ENCODE measurements at places on chromosomes 1 and 21.

- DNase-seq, result no peak
These were observed 13.3 kb downstream of the TRIM46 start for GRCh38 chr1:155186794-155187455.

DNA sequence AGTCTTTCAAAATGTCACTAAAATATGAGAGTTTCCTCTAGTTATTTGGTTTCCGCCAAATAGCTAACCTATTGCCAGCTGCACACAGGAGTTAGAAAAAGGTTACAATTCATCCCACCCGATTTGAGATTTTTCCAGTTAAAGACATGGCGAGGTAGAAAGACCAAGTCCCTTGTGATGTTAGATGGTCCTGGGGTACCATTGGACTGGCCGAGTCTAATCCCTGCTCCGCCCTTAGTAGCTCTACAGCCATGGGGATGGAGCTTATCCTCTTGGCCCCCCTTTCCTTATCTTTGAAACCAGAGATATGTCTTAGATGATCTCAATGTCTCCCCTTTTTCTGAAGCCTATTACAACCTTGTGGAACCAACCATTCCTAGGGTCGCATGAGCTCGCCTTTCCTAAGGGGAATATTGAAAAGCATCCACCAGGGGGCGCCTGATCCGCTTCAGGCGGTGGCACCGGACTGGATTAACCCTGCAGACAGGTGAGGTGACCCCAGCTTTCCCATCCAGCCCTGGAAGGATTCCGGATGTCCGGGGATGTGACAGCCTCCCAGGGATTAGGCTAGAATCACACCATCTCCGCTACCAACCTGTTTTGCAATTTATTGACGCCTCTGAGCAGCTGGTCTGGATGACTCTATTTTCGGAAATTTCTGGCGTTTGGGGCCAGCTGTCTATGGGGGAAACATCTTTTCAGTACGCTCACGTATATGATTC lies 68.3 kb upstream of the SIM2 start:
- DNase-seq, result peak; percentile 41

GRCh38 chr1:59421232-59421920 lies 124.5 kb downstream of the FGGY start:
- DNase-seq, result no peak

GRCh38 chr1:4678066-4678717 lies 23.8 kb downstream of the AJAP1 start:
- DNase-seq, result no peak

GRCh38 chr1:21384620-21385019 lies 55.3 kb upstream of the NBPF3 start:
- DNase-seq, result no peak

DNA sequence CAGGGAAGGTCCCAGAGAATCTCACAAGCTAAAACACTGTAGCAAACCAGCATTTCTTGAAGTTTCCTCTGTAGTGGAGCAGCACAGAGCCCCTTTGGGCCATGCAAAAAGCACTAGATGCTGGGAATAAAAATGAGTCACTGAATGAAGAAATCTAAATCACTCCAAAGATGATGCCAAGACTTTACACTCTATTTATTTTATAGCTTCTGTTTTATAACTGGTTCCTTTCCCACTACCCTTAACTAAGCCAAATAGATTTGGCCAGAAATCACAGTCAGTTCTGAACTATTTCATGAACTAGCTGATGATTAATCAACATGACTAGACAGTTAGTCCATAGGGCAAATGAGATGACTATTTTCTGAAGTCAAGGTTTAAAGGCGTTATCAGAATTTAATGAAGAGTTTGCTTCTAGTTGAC lies 89.5 kb downstream of the SCMH1 start:
- no peak for DNase-seq

DNA sequence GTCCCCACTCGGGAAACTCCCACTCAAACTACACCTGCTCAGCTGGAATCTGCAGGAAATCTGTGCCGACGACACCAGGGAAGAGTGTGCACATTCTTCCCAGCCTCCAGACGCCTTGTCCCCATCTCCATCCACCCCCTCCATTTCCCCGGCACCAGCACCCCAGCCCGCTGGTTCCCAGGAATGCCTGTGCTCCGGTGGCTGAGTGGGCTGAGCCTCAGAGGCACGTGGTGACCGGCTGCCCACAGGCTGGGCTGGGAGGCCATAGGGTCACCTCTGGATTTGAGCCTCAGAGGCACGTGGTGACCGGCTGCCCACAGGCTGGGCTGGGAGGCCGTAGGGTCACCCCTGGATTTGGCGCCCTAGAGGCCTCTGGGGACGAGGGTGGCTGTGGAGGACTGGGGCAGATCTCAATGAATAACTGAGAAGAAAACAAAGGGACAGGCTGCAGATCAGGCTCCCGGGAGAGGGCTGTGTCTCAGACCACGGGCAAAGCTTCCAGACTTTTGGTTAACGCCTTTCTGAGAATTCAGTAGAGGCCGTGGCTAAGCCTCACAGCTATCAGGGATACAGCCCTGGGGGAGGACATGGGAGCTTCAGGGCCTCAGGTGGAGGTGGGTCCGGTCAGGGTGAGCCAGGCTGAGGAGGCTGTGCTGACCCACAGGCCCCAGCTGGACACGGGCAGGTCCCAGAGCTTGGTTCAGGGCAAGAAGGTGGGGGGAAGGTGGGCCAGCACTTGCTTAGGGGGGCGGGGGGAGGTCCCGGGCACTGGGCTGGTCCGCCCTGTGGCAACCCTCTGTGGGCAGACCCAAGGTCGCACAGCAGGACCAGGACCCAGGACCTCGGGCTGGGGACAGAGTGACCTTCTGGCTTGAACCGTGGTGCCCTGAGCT lies 17.3 kb upstream of the TTLL10 start:
- no peak for DNase-seq

- peak; percentile 64 for DNase-seq
These were observed 64.0 kb upstream of the DIP2A start for GRCh38 chr21:46394595-46395104.

GRCh38 chr1:19003371-19004290 lies 47.2 kb upstream of the IFFO2 start:
- DNase-seq, result no peak

- DNase-seq, result no peak
These were observed 143.8 kb downstream of the TGFB2 start for GRCh38 chr1:218488986-218489385.

- no peak for DNase-seq
These were observed 3.7 kb upstream of the PADI4 start for GRCh38 chr1:17304151-17304825.

GRCh38 chr1:111920221-111921024 lies 69.0 kb downstream of the KCND3 start:
- peak; percentile 50 for DNase-seq

DNA sequence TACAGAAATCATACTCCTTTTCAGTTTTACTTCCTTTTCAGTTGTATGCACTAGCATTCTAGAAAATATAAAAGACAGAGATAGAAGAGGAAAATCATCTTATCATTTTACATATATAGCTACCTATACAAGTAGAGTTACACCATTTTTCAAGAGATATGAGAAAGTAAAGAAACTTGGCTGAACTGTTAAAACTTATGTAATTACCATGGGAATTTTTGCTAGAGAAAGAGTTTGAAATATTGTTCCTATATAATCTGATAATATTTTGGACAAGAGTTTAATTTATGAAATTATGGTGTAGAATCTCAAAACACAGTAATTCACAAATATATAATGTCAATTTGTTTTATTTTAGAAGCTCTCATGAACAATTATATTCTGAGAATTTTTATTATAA lies 180.8 kb downstream of the PLPPR4 start:
- DNase-seq, result no peak

DNA sequence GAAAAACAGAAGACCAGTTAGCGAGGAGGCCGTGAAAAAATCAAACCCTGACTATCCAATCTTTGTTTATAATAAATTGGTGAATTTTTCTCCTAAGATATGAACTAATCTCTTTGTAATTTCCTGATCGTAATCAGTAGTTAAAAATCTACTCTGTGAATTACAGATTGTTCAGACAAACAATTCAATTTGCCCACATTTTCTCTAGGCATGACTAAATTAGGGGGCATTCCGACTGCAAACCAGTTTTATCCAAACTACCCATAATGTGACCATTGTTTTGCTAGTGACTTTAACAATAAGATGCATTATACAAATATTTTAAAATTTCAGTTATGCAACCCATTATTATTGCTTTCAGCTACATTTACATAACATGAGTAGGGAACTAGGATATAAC lies 546.9 kb upstream of the ADAMTS5 start:
- no peak for DNase-seq

GRCh38 chr1:86515597-86515996 lies 31.3 kb upstream of the CLCA4 start:
- no peak for DNase-seq

- no peak for DNase-seq
These were observed 116.8 kb downstream of the KAZN start for GRCh38 chr1:14715266-14715665.

DNA sequence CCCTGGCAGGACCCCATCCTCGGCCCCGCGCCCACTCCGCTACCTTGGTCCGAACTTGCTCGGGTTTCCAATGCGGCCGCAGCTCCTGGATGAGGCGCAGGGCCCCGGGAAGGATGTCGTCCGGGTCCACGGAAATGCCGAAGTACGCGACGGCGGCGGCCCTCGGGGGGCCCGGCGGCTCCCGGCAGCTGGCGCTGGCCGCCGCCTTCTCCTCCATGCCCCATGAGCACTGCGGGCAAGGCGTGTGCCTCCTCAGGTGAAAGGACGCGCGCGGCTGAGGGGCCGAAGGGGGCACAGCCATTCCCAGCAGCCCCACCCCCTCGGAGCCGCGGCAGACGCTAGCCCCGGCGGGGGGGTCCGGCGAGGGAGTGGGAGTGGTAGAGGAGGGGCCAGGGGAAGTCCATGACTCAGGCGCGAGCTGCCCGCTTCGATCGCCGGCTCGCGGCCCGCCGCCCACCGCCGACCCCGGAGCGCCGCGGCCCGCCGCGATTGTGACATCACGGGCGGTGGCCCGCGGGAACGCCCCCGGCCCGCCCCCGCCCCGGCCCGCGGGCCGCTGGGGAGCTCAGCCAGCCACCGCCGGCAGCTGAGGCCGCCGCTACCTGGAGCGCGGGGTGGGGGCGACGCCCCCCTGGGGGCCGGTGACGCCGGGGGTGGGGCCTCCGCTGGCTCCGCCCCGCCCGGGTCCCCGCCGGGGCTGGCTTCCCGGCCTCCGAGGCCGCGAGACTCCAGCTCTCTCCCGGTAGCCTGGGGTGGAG lies at the start of gene ETNK2:
TSS of gene ETNK2 (minus strand) at position 493 of the 758 bp plus-strand sequence. CDS start at position 301, 192 bp downstream.
- peak; percentile 70 for DNase-seq

GRCh38 chr1:117512728-117513321 lies 93.0 kb upstream of the TENT5C start:
- DNase-seq, result no peak

DNA sequence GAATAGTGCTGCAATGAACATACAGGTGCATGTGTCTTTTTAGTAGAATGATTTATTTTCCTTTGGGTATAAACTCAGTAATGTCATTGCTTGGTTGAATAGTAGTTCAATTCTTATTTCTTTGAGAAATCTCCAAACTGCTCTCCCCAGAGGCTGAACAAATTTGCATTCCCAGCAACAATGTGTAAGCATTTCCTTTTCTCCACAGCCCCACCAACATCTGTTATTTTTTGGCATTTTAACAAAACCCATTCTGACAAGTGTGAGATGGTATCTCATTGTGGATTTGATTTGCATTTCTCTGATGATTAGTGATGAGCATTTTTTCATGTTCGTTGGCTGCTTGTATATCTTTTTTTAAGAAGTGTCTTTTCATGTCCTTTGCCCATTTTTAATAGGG lies 21.9 kb upstream of the EEIG2 start:
- DNase-seq, result no peak

DNA sequence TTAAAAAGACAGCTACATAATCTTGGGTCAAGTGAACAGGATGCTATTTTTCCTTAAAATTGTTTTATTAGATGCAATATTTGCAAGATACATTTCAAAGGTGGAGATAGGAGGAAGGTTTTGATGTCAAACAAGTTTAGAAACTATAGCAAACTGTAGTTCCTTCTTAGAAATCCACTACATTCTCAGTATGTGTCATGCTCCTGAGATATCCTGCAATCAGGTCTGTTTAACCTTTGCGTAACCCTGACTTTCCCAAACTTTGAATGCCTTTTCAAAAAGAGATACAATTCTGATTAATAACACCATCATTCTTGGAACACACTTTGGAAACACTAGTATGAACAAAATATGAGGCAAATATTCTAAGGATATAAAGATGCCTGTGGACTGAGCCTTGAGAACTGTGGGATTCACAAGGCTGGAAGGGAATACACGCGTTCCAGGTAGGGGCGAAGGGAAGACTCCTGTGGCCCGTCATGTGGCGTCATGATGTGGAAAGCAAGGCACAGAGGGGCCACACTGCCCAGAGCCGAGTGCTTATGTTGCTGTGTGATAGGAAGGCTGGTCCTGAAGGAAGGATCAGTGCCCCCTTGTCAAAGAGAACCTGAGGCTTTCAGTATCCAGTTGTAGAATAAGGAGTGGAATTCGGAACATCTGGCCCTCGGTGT lies 19.6 kb upstream of the TARBP1 start:
- DNase-seq, result no peak

DNA sequence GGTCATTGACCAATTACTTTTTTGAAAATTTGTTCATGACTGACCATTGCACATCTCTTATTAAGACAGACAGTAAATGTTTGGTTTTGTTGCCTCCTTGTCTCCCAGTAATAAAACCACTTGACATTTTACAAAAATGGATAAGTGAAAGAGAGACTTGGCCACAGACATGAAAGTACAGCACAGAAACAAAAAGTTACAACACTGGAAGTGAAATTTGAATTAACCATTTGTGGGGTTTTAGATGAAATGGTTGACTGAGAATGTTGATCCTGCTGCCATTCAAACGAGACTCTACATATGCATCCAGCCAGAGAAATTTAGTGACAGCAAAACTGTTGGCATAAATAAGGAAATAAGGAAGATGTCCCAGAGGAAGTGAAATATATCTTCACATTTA lies 79.3 kb upstream of the B3GALT2 start:
- no peak for DNase-seq

- no peak for DNase-seq
These were observed 278.2 kb downstream of the NTNG1 start for GRCh38 chr1:107419003-107419402.

- no peak for DNase-seq
These were observed 4.4 kb downstream of the TCP10L start for GRCh38 chr21:32580949-32581348.

DNA sequence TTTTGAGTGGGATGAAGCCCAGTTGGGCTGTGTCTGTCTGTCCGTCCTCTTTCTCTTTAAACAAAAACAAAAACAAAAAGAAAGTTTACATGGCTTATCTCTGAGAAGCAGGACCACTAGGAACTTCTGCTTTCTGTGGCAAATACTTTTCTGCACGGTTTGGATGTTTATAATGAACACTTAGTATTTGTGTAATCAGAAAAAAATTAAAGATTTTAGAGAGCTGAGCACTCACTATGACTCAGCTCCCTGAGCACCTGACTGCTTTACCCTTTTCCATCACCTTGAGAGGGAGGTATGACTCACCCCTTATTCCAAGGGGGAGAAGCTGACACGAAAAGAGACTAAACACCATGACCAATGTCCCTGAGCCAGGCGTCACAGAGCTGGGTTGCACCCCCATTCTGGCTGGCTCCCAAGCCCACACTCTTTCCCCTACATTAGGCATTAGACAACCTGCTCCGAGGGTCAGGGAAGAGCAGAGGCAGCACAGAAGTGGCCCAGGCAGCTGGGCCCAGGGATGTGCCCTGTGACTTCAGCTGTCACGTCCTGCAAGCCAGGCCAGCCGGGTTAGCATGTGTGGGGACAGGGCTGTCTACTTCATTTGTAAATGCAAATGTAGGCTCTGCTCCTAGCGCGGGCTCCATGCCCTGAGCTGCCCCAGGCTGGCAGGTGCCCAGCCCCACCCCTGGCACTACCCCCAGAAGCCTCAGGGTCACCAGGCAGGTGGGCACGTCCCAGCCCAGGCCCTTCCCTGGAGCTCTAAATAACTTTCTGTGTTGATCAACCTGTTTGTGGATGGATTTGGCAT lies 30.4 kb downstream of the RAP1GAP start:
- DNase-seq, result no peak

- DNase-seq, result no peak
These were observed 585.4 kb downstream of the USP25 start for GRCh38 chr21:16315223-16315622.
